ENCODE measurements at places on chromosomes 13 and 19. TPM values are rescaled to one million over a fixed set of nuclear protein-coding genes. Genes with fewer than 3 reads are reported as not detected.

DNA sequence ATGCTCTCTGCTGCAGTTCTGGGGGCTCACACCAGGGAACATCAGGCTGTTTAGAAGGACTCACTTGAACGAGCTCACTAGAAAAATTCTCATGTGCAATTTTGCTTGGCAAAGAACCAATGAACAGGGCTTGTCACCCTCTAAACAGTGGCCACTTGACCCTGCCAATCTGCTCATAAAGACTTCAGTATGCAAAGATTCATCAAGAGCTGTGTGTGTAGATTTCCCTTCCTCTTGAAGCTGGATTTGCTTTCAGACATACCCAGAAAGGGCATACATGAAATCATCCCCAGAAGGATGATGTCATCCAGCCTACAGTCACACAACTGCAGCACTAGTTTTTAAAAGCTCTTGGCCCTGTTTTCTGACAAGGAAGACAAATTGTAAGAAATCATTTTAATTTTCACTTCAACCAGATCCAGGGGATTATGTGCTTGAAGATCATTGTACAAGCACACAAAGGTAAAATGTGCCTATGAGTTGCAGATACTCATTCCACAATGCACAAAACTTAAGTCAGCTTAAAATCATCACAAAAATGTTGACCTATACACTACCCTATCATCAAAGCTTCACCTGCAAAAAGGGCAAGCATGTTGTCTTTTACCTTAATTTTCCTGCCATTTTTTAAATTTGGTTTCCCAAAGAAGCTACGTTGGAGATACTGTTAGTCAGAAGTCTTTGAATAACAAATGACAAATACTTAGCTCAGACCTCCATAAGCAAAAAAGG, 5.2 kb upstream of the STK24 start:
- DNase-seq = no peak

DNA sequence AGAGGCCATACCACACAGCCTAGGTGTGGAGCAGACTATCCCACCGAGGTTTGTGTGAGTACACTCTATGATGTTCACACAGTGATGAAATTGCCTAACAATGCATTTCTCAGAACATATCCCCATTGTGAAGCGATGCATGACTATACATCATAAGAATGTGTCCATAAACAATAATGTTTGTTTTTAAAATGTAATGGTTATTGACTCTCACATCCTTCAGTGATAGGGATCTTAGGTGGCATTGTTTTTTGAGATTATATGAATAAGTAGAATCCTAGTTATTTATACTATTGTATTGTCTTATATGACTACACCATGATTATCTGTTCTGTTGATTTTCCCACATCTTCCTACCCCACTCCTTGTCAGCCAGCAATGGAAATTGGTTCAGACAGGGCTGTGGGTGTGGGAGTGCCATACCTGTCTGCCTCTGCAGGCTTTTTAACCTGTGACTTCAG, 13.6 kb downstream of the CCNA1 start:
- DNase-seq = no peak

GRCh38 chr13:20550799-20551198, 16.2 kb upstream of the IFT88 start:
- DNase-seq = no peak

The KIR3DL2 gene
- total RNA-seq = not detected

DNA sequence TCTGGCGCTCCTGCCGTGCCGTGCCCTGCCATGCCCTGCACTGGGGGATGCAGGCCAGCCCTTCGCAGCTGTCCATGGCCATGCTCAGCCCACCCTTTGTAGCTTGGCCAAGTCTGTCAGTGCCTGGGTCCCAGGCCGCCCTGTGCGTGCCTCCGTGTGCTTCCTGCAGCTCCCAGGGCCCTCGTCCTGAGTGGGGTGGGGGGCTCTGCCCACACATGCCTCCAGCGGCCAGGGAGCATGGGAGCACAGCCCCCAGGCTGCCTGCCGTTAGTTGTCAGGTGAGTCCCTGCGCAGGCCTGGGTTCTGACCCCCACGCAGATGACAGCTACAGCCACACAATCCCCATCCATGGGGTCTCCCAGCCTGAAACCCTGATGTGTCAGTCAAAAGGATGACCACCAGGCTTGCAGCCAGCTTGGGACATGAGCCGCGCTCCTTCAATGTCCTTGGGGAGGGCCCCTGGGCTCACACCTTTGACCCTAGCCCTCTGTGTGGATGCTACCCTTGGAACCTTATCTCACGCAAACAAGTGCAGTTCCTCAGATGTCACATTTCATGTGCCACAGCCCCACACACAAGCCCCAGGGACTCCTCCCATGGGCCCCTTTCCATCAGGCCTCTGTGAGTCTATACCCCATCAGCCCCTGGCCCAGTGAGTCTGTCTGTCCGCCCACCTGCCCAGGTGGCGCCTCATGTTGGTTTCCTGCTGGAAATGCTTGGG, 24.5 kb downstream of the TMED1 start:
- no peak for DNase-seq

DNA sequence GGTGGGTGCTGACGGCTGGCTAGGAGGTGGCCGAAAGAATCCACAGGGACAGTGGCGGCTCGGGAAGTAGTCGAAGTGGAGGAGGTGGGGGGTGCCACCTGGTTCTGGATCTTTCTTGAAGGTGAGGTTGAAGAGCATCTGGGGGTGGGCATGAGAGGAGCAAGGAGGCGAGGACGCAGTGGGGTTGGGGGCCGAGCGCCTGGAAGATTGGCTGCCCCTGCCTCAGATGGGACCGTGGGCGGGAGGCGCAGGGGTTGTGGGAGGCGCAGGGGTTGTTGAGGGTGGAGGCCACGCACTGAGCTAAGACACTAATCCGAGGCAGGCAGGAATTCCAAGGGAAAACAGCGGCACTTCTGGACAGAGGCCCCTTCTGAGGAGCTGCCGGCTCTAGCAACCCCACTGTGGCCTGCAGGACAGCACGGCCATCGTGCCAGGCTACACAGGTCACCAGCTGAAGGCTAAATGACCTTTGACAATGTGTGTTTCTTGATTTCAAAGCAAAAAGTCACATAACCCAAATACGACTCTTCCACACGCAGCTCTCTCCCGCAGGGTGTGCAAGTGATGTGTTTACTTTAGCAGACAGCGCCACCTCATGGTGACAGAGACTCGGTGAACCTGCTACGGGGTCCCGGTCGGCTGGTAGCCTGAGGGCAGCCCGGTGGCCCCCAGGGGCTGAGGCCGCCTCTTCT, 44.1 kb upstream of the RANBP3 start:
- DNase-seq = peak; percentile 92

GRCh38 chr19:49344505-49345423, 9.6 kb downstream of the CD37 start:
- DNase-seq = no peak

DNA sequence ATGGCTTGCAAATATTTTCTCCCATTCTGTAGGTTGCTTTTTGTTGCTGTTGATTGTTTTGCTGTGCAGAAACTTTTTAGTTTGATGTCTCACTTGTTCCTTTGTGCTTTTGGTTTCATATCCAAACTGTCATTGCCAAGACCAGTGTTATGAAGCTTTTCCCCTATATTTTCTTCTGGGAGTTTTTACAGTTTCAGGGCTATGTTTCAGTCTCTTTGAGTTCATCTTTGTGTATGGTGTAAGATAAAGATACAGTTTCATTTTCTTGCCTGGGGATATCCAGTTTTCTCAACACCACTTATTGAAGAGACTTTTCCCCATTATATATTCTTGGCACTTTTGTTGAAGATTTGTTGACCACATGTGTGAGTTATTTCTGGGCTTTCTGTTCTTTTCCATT, 139.9 kb downstream of the MRPL57 start:
- no peak for DNase-seq

DNA sequence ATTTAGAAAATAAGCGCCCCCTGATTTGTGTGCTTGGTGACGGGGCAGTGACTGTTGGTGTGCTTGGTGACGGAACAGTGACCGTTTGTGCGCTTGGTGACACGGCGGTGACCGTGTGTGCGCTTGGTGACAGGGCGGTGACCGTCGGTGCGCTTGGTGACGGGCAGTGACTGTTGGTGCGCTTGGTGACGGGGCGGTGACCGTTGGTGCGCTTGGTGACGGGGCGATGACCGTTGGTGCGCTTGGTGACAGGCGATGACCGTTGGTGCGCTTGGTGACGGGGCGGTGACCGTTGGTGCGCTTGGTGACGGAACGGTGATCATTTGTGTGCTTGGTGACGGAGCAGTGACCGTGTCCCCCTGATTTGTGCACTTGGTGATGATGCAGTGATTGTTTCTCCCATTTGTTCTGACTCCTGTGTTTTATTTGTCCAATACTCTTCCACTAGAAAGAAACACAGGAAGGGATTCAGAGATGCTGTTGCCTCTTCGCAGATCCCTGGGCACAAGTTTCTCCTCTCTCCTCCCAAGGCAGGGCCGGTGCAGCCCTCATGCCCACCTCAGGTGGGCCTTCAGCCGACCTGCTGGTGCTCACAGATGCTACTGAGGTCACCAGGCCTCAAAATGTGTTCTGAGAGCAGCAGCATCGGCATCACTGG, 128.3 kb downstream of the ATP11A start:
- no peak for DNase-seq

- DNase-seq = no peak
Observed at GRCh38 chr13:36288794-36289391, 8.7 kb downstream of the CCDC169 start.

DNA sequence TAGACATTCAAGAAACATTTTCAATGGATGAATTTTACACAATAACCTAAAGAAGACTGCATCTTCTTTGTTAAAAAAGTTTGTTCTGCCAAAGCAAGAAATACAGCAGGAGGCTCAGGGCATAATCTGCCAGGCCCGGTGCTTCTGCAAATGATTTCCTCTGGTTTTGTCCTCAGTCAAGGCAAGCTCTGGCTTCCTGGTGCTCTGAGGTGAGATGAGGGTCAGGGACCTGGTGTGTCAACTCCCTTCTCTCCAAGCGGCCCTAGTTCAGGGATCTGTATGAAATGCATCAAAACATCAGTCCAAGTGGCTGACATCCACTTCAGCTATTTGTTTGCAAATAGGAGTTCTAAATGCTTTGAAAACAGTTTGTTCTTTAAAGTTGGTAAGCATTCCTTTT, 31.6 kb downstream of the LACC1 start:
- DNase-seq = no peak

- DNase-seq = no peak
Observed at GRCh38 chr19:5949792-5950305, 28.1 kb downstream of the RANBP3 start.

The TBXA2R gene
- total RNA-seq = not detected

DNA sequence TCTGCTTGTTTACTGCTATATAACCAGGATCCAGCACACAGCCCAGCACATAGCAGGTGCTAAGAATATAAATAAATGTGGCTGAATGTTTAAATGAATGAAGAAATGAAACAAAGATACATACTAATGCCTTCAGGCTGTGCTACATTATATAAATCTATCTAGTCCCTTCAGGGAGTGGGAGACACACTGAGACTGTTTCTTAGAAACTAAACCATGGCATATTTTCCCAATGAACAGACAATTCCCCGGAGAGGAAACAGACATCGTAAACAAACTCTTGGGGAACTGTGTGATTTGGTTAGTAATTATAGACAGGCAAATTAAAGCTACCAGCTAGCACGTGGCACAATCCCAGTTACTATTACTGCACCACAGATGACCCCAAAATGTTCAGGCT, 9.7 kb upstream of the FEM1A start:
- DNase-seq = no peak

DNA sequence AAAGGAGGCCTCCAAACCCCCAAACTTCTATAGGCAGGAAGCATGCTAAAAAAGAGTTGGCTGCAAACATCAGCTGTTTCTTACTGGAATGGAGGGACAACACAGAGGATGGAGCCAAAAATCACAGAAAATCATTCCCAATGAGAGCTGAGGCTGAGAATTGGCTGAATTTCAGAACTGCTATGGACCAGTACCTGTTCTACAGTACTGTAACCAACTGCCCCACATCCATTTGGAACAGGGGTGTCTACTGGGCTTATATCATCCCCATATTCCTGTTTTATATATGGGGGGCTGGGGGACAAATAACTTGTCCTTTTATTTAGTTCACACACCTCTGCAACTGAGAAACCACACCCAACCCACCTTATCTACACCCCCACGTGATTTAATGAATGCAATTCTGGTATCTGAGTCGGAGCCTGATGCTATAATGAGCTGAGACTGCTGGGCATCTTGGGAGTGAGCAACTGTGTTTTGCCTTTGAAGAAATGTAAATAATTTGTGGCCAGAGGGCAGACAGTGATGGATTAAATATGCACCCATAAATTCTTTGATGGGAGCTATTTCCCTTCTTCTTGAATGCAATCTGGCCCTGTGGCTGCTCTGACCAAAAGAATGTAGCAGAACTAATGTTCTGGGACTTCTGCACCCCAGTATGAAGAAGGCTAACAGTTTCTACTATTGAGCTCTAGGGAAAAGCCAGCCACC, 82.6 kb downstream of the TBC1D4 start:
- DNase-seq = no peak

The CNFN gene
- total RNA-seq = 2.8 TPM

- DNase-seq = no peak
Observed at GRCh38 chr19:2047449-2048103, 3.5 kb downstream of the MKNK2 start.

- no peak for DNase-seq
Observed at GRCh38 chr13:45441633-45442032, 23.1 kb upstream of the COG3 start.

DNA sequence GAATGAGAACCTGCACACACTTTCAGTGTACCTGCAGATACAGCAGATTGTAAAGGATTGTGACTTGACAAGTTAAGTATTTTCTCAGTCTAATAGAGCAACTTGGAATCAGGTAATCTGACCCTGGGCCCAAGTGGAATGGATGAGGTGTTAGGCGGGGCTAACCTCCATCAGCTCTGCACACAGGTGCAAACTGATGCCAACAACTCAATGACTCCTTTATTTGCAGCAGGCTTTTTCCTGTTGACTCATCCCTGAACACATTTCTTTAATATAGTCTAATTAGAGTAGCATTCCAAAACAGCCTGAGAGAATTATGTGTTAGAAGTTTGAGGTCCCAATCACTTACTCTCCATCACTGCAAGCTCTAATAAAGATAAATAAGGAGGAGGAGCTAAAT, 48.8 kb downstream of the TPT1 start:
- no peak for DNase-seq

The ZNF90 gene
- 47.2 TPM for total RNA-seq

- no peak for DNase-seq
Observed at GRCh38 chr19:55519451-55520311, 17.3 kb downstream of the SBK2 start.

GRCh38 chr13:98496479-98496791, 80.5 kb downstream of the STK24 start:
- DNase-seq = no peak
